Activated CD4-positive, alpha-beta memory T cell treated with anti-CD3 and anti-CD28 coated beads for 36 hours (primary cell): ENCODE measurements at places on chromosomes 2 and 18.

- H3K27ac ChIP-seq: no peak overlapping the region
- no peak for DNase-seq
- no peaks in the 10 kb centered on the region for H3K27me3 ChIP-seq
- no peaks in the 10 kb centered on the region for H3K4me1 ChIP-seq
- H3K4me3 ChIP-seq: no peak overlapping the region
Measured at GRCh38 chr2:152126664-152127063, 27.8 kb upstream of the CACNB4 start.

- peaks cover 91% of the 10 kb centered on the region for H3K36me3 ChIP-seq
- H3K4me1 ChIP-seq: peaks cover 68% of the 10 kb centered on the region
- DNase-seq: no peak
- no peak overlapping the region for H3K4me3 ChIP-seq
- H3K27me3 ChIP-seq: no peaks in the 10 kb centered on the region
Measured at GRCh38 chr2:190980630-190981209, 33.3 kb downstream of the STAT1 start.

DNA sequence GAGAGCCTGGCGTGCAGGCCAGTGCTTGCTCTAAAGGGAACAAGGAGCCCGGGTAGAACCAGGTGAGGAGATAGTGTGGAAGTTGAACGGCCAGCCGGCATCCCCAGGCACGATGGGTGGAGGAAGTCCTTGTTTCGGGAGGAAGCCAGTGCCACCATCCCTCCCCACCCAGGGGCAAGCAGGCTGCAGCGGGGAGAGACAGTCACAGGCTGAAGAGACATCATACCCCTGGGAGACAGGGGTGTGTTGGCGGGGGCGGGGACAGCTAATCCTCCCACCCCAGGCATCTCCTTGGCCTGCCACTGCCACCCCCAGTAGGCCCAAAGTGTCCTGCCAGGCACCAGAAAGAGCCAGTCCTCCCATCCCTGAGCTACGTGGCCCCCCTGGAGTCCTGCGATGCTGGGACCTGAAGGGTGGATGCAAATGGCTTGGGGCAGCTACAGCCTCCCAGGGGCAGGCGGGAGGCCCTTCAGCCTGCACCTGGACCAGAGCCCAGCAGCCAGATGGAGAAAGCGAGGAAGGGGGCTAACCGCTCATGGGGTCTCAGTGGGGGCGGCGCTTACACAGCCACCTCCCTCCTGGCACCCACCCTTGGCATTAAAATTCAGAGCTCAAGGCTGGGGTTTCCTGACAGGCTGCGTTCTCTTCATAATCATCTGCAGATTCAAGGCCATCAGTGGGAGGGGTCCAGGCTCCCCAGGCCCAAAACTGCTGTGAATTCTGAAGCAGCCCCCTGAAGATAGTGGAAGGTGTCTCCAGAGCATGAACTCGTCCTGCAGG lies 14.8 kb upstream of the GPR55 start:
- H3K4me1 ChIP-seq: peaks cover 21% of the 10 kb centered on the region
- H3K27ac ChIP-seq: no peak overlapping the region
- no peak for DNase-seq
- peaks cover 15% of the 10 kb centered on the region for H3K36me3 ChIP-seq

- no peak overlapping the region for H3K4me3 ChIP-seq
- no peak for DNase-seq
- H3K27me3 ChIP-seq: peaks cover 9% of the 10 kb centered on the region
- H3K4me1 ChIP-seq: no peaks in the 10 kb centered on the region
- no peaks in the 10 kb centered on the region for H3K36me3 ChIP-seq
Measured at GRCh38 chr2:146786396-146786795, 1058.4 kb upstream of the ACVR2A start.

GRCh38 chr18:79438898-79439627 lies 43.3 kb downstream of the NFATC1 start:
- no peak overlapping the region for H3K4me3 ChIP-seq
- peak; percentile 34 for DNase-seq
- H3K36me3 ChIP-seq: peaks cover 58% of the 10 kb centered on the region
- H3K27ac ChIP-seq: no peak overlapping the region

DNA sequence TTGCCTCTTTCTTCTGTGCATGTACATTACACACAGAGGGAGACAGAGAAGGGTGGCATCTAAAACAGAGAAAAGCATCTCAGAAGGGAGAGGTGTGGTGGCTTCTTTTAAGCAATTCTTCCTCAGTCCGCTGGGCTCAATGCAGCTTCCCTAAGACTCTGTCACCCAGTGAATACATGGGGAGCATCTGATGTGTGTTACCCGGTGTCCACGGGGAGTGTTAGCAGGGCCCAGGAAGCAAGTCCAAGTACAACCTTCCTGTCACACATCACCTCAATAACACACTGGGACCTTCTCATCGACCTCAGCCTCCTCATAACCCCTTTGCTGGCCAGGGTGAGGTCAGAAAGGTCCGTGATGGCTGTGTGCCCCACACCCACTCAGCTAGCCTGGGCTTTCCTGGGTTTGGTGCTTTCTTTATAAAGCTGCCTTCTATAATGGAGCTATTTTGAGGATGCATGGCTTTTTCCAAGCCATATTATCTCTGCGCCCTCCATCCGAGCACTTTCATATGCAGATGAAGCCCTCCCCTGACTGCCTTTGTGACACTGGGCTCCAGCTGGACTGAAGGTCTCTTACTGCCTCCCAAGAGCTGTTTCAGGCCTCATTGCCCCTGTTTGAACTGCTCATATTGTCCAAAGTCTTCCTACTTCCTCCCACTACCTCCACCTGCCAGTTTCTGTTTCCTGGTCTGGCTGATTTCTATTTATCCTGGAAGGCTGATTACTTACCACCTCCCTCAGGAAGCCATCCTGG lies 21.4 kb downstream of the TNFRSF11A start:
- peaks cover 22% of the 10 kb centered on the region for H3K4me1 ChIP-seq
- H3K27ac ChIP-seq: no peak overlapping the region
- no peak overlapping the region for H3K4me3 ChIP-seq
- DNase-seq: no peak
- peaks cover 11% of the 10 kb centered on the region for H3K27me3 ChIP-seq

- no peak for DNase-seq
- no peaks in the 10 kb centered on the region for H3K27me3 ChIP-seq
- H3K4me3 ChIP-seq: no peak overlapping the region
- H3K4me1 ChIP-seq: peaks cover 3% of the 10 kb centered on the region
- H3K27ac ChIP-seq: no peak overlapping the region
Measured at GRCh38 chr2:238104691-238105371, 4.7 kb downstream of the ESPNL start.

DNA sequence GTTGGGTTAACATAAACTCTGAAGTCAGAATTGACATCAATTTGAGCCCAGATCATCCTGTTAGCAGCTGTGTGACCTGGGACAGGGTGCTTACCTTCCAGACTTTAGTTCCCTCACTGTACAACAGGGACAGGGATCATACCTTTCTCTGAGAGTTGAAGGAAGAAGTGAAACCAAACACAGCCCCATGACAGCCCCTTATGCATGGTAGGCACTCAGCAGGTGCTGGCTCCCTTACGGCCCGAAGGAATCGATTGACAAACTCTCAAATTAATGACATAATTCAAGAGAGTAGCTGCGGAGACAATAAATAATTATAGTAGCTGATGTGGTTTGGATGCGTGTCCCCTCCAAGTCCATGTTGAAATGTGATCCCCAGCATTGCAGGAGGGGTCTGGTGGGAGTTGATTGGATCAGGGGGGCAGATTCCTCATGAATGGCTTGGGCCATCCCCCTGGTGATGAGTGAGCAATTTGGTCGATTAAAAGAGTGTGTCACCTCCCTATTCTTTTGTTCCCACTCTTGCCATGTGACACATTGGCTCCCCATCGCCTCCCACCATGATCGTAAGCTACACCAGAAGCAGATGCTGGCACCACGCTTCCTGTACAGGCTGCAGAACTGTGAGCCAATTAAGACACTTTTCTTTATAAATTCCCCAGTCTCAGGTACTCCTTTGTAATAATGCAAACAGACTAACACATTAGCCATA lies 72.4 kb downstream of the ODC1 start:
- H3K36me3 ChIP-seq: no peaks in the 10 kb centered on the region
- H3K27me3 ChIP-seq: no peaks in the 10 kb centered on the region
- H3K4me1 ChIP-seq: peaks cover 72% of the 10 kb centered on the region
- H3K27ac ChIP-seq: peak overlapping the region; percentile 34
- peak; percentile 48 for DNase-seq
